OCI-LY7 (cell line): ENCODE measurements at places on chromosomes 12 and 14. TPM values are rescaled to one million over a fixed set of nuclear protein-coding genes. Genes with fewer than 3 reads are reported as not detected.

PTPN21 gene
- total RNA-seq = not detected in 2 replicates

GZMH gene
- not detected in 2 replicates for total RNA-seq

PLA2G1B gene
- total RNA-seq = not detected in 2 replicates

FITM1 gene
- 0.97 and 1.4 TPM in 2 replicates for total RNA-seq
